Tibial artery (tissue), 4 donors: ENCODE measurements at places on chromosomes 6 and 20.

DNA sequence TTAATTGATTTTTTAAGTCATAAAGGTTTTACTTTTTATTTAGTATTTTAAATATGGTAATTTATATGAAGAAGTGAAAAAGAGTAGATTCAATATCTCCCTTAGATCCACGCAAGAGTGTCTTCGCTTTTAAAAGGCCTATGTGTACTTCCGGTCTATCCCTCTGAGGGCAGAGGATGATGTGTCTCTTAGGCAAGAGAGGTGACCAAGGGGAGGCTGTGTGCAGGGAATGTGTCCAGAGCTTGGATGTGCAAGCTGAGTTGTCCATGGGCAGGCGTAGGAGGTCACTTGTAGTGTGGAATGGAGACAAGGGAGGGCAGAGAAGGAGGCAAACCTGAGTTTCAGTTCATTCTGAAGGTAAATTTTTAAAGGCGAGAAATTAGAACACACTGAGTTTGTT lies 113.9 kb downstream of the CRYBG1 start:
- H3K27ac ChIP-seq, result no peak overlapping the region
- H3K36me3 ChIP-seq, result no peaks in the 10 kb centered on the region
- H3K4me1 ChIP-seq, result no peaks in the 10 kb centered on the region

GRCh38 chr6:47974106-47974505 lies 136.9 kb downstream of the PTCHD4 start:
- no peaks in the 10 kb centered on the region for H3K4me1 ChIP-seq
- no peak overlapping the region for H3K4me3 ChIP-seq
- no peaks in the 10 kb centered on the region for H3K36me3 ChIP-seq

DNA sequence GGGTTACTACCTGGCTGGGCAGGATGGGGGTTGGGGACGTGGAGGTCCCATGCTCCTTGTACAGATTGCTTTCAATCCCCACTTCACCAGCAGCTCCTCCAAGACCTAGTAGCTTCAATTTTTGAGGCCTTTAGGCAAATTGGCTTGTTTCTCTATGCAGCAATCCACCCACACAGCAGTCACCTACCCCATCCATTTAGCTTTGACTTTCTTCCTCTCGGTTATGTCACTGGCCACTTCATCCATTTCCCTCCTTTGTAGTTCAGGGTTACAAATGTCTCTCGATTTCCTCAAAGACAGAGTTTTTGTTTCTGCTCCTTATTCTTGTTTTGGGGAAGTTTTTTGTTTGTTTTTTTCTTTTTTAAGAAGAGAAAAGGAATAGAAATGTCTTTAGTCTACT lies 33.4 kb upstream of the RSPO4 start:
- no peaks in the 10 kb centered on the region for H3K4me1 ChIP-seq
- H3K36me3 ChIP-seq, result no peaks in the 10 kb centered on the region
- no peaks in the 10 kb centered on the region for H3K27me3 ChIP-seq
- H3K27ac ChIP-seq, result no peak overlapping the region
- H3K4me3 ChIP-seq, result no peak overlapping the region

DNA sequence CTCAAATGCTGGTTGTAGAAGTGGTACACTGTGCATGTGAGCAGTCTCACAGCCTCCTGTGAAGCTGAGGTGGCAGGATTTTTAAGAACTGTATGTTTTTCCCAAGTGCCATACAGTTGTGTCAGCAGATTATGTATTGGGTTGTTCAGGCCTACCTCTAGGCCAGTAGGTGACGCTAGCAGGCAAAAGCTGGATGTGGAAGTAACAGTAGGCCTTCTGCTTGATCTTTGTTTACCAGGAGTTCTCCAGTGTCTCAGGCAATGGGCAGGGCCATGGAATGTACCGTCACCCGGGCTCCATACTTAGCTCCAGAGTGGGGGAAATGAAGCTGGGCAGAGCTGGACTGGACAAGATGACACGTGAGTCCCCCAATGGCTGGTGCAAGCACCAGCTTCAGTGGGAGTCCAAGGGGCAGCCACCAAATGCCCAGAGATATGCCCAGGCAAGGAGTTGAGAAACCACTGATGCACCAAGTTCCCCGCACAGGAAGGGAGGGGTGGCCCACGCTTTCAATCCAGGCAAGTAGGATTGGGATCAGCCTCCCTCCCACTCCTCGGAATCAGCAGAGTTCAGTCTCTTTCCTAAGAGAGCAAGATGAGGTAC lies 289.7 kb downstream of the HTR1B start:
- H3K4me3 ChIP-seq, result no peak overlapping the region
- no peaks in the 10 kb centered on the region for H3K27me3 ChIP-seq
- H3K4me1 ChIP-seq, result no peaks in the 10 kb centered on the region
- no peaks in the 10 kb centered on the region for H3K36me3 ChIP-seq
- DNase-seq, result no peak

GRCh38 chr20:38404016-38404415 lies 31.1 kb downstream of the SNHG17 start:
- no peaks in the 10 kb centered on the region for H3K4me1 ChIP-seq
- no peaks in the 10 kb centered on the region for H3K36me3 ChIP-seq
- no peak overlapping the region for H3K27ac ChIP-seq
- no peak overlapping the region for H3K4me3 ChIP-seq
- DNase-seq, result no peak

DNA sequence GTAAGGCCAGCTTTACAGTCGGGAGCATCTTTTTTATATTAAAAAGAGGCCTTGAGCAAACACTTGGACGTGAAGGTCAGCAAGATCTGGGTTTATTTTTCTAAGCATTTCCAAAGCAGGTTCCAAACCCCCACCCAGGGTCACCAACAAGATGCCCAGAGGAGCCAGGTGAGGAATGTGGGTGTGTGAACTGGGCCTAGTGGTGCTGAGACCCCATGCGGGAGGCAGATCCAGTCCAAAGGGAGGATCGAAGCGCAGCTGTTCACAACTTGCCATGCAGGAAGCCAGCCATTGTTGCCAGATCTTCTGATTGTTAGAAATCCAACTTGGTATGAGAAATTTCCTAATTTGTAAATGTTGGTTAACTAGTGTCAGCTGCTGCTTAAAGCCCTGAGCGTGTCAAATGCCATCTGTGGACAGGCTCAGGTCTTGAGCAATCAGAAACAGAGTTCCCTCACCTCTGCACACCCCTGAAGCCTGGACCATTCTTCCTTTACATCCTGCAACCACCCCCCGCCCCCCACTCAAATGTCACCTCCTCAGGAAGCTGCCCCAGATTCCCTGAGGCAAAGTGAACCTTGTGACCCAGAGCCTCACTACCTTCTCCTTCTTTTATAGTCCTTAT lies 46.5 kb downstream of the NFATC2 start:
- H3K27ac ChIP-seq, result no peak overlapping the region
- H3K36me3 ChIP-seq, result no peaks in the 10 kb centered on the region
- peaks cover 6% of the 10 kb centered on the region for H3K4me1 ChIP-seq
- H3K4me3 ChIP-seq, result no peak overlapping the region
- no peak for DNase-seq
- no peaks in the 10 kb centered on the region for H3K27me3 ChIP-seq

- H3K27ac ChIP-seq, result no peak overlapping the region
- H3K27me3 ChIP-seq, result no peaks in the 10 kb centered on the region
- H3K4me1 ChIP-seq, result peaks cover 7% of the 10 kb centered on the region
- H3K4me3 ChIP-seq, result no peak overlapping the region
- DNase-seq, result no peak
- H3K36me3 ChIP-seq, result no peaks in the 10 kb centered on the region
Observed at GRCh38 chr6:46211917-46212316, 41.1 kb upstream of the ENPP5 start.
